SK-MEL-5 (cell line): ENCODE measurements at places on chromosomes 5 and 9. TPM values are rescaled to one million over a fixed set of nuclear protein-coding genes. Genes with fewer than 3 reads are reported as not detected.

Gene ANKRD34B
- 0.18 and 0.53 TPM in 2 replicates for total RNA-seq

Gene IL4
- total RNA-seq, result not detected in 2 replicates

Gene IFNA2
- total RNA-seq, result not detected in 2 replicates

Gene LRRC14B
- not detected in 2 replicates for total RNA-seq

DNA sequence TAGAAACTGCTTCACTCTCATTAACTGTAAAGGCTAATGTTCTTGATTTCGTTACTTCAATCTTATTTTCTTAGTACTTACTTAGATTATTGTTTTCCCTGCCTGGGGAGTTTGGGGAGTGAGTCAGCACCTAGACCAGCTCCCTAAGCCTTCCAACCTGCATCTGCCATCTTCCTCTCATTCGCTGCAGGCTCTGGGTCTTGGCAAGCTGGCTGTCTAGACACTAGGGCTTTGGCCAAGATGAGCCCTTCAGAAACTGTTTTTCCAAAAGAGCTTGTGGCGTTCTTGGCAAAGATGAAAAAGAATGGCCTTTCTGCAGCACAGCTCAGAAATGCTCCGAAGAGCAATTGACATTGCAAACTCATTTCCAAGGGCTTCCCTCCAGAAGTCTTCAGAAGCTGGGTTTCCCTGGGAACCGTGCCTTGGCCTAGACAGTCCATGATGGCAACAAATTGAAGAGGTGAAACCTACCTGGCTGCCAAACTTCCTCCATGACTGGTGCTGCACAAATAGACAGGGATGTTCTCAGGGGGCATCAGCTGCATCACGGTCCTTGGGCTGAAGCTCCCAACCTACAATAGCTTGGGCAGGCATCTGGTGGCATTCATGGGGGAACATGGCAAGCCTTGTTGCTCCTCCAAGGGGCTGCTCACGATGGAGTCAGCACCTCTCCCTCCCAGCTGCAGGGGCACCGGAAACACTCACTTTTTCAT lies 76.6 kb downstream of the NSUN2 start:
- no peak for DNase-seq

DNA sequence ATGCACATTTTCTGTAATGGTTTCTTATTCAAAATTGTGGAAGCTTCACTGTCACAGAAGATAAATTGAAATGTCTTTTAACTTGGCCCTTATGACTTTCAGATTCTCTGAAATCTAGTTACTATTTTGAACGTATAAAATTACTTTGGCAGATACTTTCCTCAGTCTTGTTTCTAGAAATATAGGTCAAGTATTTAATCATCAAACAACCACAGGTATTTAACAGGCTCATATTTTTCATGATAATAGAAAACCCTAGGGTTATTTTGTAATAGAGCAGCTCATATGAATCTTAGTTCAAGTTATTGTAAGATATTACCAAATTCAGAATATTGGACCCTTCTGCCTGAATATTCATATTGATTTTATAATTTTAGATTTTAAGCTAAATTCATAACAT lies 236.0 kb upstream of the CDH18 start:
- DNase-seq, result no peak

GRCh38 chr5:179160584-179160983 lies 100.4 kb downstream of the ZNF354C start:
- no peak for DNase-seq

GRCh38 chr5:65624025-65624570 lies at the start of gene TRIM23:
TRIM23 (minus strand) TSS chr5:65624333; CDS start chr5:65624274, 59 bp downstream.
- peak; percentile 91 for DNase-seq

DNA sequence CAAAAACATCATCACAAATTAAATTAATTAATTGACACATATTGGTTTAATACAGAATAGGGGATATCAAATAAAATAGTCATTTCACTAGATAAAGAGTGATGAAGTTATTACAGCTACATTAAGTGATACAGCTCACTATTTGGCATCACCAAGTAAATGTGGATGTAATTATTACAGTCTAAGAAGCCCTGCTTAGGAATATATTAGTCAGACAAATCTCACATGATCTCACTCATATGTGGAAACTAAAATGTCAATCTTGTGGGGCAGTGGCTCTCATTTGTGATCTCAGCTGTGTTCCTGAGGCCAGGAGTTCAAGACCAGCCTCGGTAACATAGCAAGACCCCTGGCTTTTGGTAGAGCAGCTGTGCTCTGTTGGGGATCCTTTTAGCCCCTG lies 233.4 kb upstream of the RGMB start:
- no peak for DNase-seq
